ENCODE measurements at places on chromosomes 3 and 15.
A peak's percentile ranks its signal among the peaks of the same experiment; 100 is the strongest.

- no peak for DNase-seq
These were observed 50.1 kb upstream of the TLE3 start for GRCh38 chr15:70147778-70148177.

DNA sequence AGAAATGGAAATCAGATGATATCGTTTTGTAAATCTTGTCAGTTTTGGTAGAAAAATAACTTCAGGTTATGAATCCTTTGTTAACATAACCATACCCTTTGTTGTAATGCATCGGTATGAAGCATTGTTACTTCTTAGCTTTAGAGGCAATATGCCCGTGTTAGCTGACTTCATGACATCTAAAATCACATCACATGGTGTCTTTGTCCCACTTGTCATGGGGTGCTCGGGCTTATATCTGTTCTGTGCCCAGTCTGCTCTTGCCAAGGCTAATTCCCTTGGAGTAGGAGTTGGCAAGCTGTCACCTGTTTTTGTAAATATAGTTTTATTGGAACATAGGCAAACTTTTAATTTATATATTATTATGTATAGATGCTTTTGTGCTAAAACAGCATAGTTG is 39.6 kb downstream of the SLC25A26 start:
- DNase-seq: no peak

GRCh38 chr3:151866711-151867410 is 6.6 kb upstream of the SUCNR1 start:
- DNase-seq: no peak

- DNase-seq: no peak
These were observed 43.0 kb downstream of the NSMCE3 start for GRCh38 chr15:29226436-29227208.

DNA sequence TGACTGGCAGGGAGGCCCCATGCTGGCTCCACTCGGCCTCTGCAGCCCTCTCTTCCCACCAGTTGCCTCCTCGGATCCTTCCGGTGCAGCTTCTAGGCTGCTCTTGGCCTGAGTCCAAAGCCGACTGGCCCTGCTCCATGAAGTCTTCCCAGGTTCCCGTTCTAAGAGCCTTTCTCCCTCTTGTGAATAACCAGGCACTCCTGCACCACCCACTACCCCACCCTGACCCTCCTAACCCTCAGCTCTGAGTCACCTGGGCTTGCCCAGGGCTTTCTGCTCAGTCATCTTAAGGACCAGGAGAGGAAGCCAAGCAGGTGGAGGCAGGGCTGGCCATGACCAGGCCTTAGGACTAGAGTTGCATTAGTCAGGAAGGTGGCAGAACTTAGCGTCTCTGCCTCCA is 28.1 kb upstream of the CNBP start:
- DNase-seq: peak; percentile 64

GRCh38 chr3:23712656-23713559 is 92.8 kb upstream of the UBE2E1 start:
- DNase-seq: peak; percentile 25

GRCh38 chr15:99704444-99704838 is 28.8 kb downstream of the LYSMD4 start:
- peak; percentile 12 for DNase-seq

DNA sequence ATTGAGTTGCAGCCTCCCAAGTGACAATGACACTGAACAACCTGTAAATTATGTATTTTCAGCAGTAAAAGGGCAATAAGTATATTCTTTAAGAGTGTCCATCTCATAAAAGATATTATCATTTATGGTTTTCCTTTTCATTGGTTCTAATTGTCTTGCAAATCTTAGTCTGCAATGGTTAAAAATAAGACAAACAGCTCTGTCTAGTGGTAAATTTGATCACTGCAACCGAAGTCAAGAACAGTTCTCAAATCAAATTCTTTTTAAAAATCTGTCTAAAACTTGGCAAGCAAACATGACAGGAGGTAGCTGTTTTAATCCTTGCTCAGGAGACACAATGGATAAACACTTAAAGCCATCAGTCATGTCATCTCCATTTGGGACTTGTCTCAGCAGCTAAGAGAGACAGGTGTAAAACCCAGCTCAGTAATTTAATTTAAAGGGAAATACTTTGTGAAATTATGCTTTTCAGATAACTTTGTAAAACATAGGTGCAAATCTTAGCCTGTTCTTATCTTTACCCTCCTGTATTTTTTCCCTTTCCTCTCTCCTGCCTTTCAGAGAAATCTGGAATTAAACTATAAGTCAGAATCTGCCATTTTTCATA is 150.3 kb upstream of the ARHGEF26 start:
- DNase-seq: peak; percentile 19
